Cardiac muscle cell (in vitro differentiated cells and primary cell): ENCODE measurements at places on chromosomes 5 and 9.

DNA sequence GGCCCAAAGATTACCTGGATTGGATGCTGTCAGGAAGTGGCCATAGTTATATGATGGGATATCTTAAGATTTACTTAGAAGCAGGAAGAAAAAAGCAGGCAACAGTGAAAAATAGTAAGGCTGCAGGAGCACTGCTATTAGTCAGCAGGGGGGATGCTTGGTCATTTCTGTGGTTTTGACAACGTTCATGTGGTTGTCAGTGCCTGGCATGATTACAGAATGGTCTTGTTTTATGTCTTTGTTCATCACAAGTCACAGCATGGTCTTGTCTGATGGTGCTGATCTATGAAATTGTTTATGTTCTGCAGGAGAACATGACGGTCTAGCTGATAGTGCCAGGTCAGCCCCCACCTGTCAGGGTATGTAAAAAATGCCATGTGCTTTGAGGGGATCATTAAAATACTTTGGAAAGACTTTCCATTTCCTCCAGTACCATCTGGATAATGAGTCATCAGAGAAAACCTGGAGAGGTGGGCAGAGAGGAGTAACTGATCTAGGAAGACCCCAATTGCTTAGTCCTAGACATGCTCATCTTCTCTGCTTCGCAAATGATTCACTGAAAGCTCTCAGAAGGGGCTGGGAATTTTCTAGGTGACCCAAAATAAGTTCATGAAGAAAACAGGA is 48.5 kb downstream of the PLGRKT start:
- H3K4me1 ChIP-seq, result no peaks in the 10 kb centered on the region
- H3K27me3 ChIP-seq, result no peaks in the 10 kb centered on the region
- no peaks in the 10 kb centered on the region for H3K36me3 ChIP-seq
- DNase-seq, result peak; percentile 86

DNA sequence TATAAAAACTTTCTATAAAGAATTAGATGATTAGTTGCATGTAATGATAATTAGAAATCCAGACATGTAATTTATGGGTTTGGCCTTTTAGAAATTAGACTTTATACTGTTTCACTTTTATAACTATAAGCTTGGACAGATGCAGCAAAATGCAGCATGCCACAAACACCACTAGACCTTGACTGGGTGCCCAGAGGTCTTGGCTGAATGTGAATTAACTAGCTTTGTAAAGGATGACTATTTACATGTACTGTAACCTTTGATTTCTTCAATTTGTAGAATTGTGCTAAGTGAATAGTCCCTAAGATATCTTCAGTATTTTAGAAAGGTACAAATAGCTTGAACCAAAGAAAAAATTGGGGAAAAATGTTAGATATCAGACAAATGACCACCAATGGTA is 2168.1 kb downstream of the MAT2B start:
- H3K36me3 ChIP-seq, result no peaks in the 10 kb centered on the region
- no peaks in the 10 kb centered on the region for H3K4me1 ChIP-seq
- H3K4me3 ChIP-seq, result no peak overlapping the region
- H3K27me3 ChIP-seq, result no peaks in the 10 kb centered on the region
- H3K27ac ChIP-seq, result no peak overlapping the region
- no peak for DNase-seq

GRCh38 chr5:131749723-131750470 is 46.9 kb downstream of the FNIP1 start:
- H3K27ac ChIP-seq, result no peak overlapping the region
- H3K27me3 ChIP-seq, result no peaks in the 10 kb centered on the region
- no peak overlapping the region for H3K4me3 ChIP-seq
- H3K36me3 ChIP-seq, result no peaks in the 10 kb centered on the region
- DNase-seq, result peak; percentile 13

DNA sequence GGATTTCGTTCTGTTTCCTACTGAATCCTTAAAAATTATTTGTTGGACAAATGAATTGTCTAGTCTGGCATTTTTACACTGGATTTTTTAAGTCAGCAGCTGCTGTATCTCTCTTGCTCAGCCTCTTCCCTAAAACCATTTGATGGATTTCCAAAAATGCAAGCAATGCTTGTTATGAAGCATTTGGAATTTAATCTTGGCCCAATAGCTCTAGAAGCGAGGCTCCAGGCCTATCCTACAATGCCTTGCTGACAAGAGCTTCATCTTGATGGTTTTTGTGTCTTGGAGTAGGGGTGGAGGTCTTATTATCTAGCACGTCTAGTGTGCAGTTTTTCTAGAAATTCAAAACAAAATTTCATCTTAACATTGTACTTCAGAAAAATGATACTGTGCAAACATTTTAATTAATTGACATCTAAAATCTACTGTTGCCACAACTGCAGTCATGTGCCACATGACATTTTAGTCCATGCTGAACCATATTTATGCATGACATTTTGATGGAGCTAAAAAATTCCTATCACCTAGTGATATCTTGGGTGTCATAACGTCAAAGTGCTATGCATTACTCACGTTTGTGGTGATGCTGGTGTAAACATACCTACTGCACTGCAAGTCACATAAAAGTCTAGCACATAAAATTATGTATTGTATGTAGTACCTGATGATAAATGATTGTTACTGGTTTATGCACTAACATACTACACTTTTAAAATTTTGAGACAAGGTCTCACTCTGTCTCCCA is 5.9 kb upstream of the RAD23B start:
- H3K4me3 ChIP-seq, result no peak overlapping the region
- H3K27ac ChIP-seq, result no peak overlapping the region

- peak overlapping the region; percentile 40 for H3K27ac ChIP-seq
- no peaks in the 10 kb centered on the region for H3K36me3 ChIP-seq
- H3K4me3 ChIP-seq, result peak overlapping the region; percentile 92
- H3K27me3 ChIP-seq, result no peaks in the 10 kb centered on the region
Measured at GRCh38 chr9:123929177-123929869, 603 bp downstream of the DENND1A start.

GRCh38 chr9:26786564-26786963 is 106.0 kb downstream of the CAAP1 start:
- no peak for DNase-seq
- no peak overlapping the region for H3K4me3 ChIP-seq
- no peaks in the 10 kb centered on the region for H3K27me3 ChIP-seq
- H3K4me1 ChIP-seq, result no peaks in the 10 kb centered on the region

- DNase-seq, result no peak
- no peak overlapping the region for H3K27ac ChIP-seq
- no peak overlapping the region for H3K4me3 ChIP-seq
- H3K27me3 ChIP-seq, result no peaks in the 10 kb centered on the region
- peaks cover 10% of the 10 kb centered on the region for H3K36me3 ChIP-seq
Measured at GRCh38 chr9:134816264-134816663, 64.3 kb upstream of the FCN2 start.

- no peaks in the 10 kb centered on the region for H3K27me3 ChIP-seq
- no peaks in the 10 kb centered on the region for H3K36me3 ChIP-seq
- DNase-seq, result peak; percentile 54
- no peak overlapping the region for H3K4me3 ChIP-seq
- no peak overlapping the region for H3K27ac ChIP-seq
Measured at GRCh38 chr5:38734353-38734752, 111.5 kb upstream of the OSMR start.

DNA sequence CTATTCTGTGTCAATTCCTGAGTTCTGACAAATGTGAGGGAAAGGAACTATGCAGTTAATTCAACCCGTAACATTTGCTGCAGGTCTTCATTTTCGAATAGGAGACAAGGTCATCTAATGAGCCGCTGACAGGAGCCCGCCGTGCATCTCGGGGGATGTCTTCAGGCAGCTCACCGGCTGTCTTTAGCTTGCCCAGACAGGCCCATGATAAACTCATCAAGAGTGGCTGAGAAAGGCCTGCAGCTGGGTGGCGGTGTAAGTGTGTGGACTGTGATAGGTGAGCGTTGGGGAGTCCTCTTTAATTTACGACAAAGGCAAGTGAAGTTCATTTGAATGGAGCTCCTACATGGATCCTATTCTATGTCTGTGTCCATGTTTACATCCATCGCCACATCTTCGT is 190.5 kb downstream of the ADCY2 start:
- H3K36me3 ChIP-seq, result no peaks in the 10 kb centered on the region
- no peak overlapping the region for H3K27ac ChIP-seq
- no peak for DNase-seq
- no peak overlapping the region for H3K4me3 ChIP-seq

GRCh38 chr9:91753711-91754110 is 196.3 kb downstream of the ROR2 start:
- no peak overlapping the region for H3K4me3 ChIP-seq
- peaks cover 4% of the 10 kb centered on the region for H3K36me3 ChIP-seq
- peaks cover 2% of the 10 kb centered on the region for H3K4me1 ChIP-seq
- H3K27me3 ChIP-seq, result no peaks in the 10 kb centered on the region
- H3K27ac ChIP-seq, result no peak overlapping the region

GRCh38 chr9:128757602-128758001 is 14.1 kb downstream of the ZER1 start:
- no peaks in the 10 kb centered on the region for H3K4me1 ChIP-seq
- H3K27me3 ChIP-seq, result no peaks in the 10 kb centered on the region
- H3K4me3 ChIP-seq, result no peak overlapping the region
- H3K27ac ChIP-seq, result no peak overlapping the region

DNA sequence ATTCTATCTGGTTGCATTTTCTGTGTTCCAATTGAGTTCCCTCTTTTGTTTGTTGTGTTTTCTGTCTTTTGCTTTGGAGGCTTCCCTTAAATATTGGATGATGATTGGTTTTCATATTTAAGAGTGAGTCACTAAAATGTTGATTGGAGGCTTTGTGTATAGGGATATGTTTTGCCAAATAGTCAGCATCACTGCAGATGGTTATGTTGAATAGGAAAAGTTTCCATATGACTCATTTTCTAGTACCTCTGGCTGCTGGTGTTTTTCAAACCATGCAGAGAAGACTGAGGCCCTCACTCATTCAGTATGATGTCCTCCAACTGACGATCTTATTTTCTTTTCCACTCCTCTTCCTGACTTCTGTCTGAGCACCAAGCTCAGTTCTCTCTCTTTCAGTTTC is 1290.0 kb downstream of the EFNA5 start:
- no peaks in the 10 kb centered on the region for H3K36me3 ChIP-seq
- H3K4me3 ChIP-seq, result no peak overlapping the region
- DNase-seq, result peak; percentile 26
- H3K27ac ChIP-seq, result no peak overlapping the region
- H3K27me3 ChIP-seq, result no peaks in the 10 kb centered on the region

DNA sequence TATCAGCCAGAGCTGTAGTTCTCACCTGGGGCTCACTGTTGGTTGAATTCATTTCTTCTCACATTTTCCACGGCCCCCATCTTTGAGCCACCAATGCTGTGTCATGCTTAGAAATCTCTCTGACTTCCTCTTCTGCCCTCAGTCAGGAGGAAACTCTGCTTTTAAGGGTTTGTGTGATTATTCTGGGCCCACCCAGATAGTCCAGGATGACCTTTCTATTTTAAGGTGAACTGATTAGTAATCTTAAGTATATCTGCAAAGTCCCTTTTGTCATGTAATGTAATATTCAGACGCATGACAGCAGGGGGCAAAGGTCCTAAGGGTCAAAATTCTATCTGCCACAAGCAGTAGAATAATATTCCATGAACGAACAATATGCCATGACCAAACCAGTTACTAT is 88.4 kb downstream of the AK8 start:
- H3K4me1 ChIP-seq, result no peaks in the 10 kb centered on the region
- DNase-seq, result no peak
- H3K36me3 ChIP-seq, result no peaks in the 10 kb centered on the region

DNA sequence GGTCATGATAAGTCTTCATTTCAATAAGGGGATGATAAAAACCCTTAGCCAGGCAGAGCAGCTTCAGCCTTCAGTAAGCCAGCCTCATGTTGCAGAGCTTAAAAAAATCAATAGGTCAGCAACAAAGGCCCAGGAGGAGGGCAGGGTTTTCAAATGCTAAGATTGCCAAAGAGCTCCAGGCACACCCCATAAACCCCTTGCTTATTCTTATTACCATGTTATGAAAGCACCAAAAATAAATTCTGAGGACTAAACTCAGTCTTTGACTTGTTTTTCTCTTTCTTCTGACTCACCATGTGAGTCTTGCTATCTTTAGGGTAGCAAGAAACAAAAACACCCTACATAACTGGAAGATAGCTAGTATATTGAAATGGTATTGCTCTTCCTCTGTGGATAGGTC is 317.1 kb downstream of the KCTD16 start:
- no peaks in the 10 kb centered on the region for H3K4me1 ChIP-seq
- DNase-seq, result no peak
- no peaks in the 10 kb centered on the region for H3K36me3 ChIP-seq
- H3K27ac ChIP-seq, result no peak overlapping the region

DNA sequence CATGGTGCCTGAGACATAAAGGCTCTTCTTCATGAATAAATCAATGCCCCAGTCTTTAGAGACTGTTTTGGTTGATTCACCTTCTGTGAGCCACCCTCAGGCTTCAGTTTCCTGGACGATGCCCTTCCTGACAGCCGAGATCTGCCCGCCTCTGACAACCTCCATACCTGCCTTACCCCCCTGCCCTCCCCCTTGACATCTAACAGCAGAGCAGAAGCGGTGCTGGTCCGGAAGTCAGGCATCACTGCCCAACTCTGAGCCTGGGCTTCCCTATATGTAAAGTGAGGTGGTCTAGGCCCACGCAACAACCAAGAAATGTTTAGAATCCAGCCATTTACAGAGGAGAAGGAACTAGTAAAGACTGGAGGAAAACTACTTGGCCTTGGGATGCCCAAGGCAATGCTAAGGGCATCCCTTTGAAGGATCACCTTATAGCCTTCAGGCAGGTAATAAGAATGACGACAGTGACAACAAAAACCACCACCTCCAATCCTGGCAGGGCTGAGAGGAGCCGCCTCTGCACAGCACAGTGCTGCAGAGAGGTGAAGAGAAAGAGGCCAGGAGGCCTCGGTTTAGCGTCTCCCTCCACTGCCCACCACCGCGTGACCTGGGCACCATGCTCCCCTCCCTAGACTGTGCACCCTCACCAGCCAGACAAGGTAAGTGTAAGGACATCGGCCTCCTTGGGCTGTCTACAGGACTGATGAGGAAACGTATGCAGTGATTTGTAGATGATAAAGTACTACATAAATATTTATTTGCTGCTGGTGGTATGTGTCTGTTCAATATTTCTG is 35.3 kb upstream of the GABBR2 start:
- no peaks in the 10 kb centered on the region for H3K27me3 ChIP-seq
- H3K4me1 ChIP-seq, result no peaks in the 10 kb centered on the region
- H3K27ac ChIP-seq, result no peak overlapping the region
- H3K4me3 ChIP-seq, result no peak overlapping the region

GRCh38 chr5:3201121-3201520 is 394.5 kb upstream of the IRX1 start:
- no peaks in the 10 kb centered on the region for H3K36me3 ChIP-seq
- H3K27me3 ChIP-seq, result peaks cover 7% of the 10 kb centered on the region
- no peak overlapping the region for H3K27ac ChIP-seq
- H3K4me3 ChIP-seq, result no peak overlapping the region
- no peak for DNase-seq

DNA sequence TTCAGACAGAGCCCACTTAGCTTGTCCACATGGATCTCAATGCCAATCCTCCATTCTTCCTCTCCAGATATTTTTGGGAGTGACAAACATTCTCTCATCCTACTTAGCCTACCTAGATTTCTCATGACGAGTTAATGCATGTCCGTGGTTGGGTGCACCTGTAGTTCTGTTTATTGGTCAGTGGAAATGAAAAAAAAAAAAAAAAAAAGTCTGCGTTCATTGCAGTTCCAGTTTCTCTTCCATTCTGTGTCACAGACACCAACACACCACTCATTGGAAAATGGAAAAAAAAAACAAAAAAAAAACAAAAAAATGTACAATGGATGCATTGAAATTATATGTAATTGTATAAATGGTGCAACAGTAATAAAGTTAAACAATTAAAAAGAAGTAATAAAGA is 59.0 kb downstream of the BASP1 start:
- H3K4me1 ChIP-seq, result no peaks in the 10 kb centered on the region
- no peak for DNase-seq
- H3K27ac ChIP-seq, result no peak overlapping the region
- H3K4me3 ChIP-seq, result no peak overlapping the region
- H3K36me3 ChIP-seq, result no peaks in the 10 kb centered on the region
- no peaks in the 10 kb centered on the region for H3K27me3 ChIP-seq
